D721Med (cell line): ENCODE measurements at places on chromosomes 2 and 18.

GRCh38 chr2:52844701-52845423 is 922.7 kb upstream of the CHAC2 start:
- DNase-seq, result no peak

DNA sequence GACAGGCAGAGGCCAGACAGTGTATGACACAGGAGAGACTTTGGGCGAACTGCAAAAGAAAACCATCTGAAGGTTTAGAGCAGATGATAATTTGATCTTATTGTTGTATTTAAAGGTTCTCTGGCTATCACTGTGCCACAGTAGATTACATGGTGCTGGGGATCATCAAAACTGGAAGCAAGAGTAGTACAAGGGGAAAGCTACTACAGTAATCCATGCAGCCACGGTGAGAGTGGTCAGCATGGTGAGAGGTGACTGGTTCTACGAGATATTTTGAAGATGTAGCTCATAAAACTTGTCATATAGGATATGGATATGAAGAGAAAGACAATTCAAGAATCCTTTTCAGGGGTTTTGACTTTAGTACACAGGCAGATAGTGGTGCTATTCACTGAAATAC is 194.8 kb upstream of the GULP1 start:
- no peak for DNase-seq

- no peak for DNase-seq
Measured at GRCh38 chr2:47810850-47811249, 27.9 kb downstream of the MSH6 start.

GRCh38 chr2:240817496-240818292 is 2.3 kb downstream of the KIF1A start:
- no peak for DNase-seq

DNA sequence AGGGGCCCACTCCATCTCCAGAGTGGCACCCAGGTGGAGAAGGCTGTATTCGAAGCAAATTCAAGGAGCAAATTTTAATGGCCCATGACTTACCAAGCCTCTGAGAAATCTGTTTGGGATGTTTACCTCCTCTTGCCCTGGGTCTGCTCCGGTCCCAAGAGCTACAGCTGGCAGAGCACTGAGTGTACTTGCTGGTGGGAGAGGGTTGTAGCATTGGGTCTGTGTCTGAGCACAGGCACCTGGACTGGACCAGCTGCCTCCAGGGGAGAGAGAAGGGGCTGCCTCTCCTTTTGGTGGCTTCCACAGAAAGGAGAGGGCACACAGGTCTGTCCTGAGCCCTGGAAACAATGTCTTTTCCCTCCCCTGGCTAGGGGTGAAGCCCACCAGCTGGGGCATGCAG is 9.8 kb downstream of the EN1 start:
- DNase-seq, result no peak

DNA sequence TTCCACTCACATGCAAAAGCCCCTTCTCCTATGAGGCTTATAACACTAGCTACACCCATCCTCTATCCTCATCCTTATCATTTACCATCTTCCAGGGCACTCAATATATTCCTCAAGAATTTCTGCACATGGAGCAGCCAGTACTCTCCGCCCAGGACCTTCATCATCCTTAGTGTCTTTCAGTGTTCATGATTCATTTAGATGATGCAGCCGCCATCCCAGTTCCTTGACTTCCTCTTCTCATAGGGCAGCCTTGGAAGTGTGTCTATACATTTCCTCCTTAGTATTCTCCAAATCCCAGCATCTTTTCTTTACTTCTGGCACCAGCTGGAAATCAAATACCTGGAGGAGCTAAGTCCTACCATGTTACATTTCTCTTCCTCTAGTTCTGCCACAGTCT is 3.0 kb upstream of the ITSN2 start:
- no peak for DNase-seq

DNA sequence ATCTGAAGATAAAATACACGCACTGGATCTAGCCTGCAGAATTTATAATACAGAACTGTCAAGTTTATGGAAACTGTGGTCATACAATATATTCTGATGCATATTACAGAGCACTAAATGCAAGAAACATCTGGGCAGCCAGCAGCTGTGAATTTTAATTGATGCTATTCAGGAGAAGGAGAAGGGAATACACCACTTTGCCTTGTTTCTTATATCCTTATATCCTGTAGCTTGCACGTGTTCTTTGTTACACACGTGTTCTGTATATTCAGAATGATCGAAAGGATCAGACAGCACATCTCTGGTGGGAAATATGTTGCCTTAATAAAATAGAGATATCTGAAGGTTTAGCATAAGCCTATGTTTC is 335.8 kb downstream of the AGPS start:
- no peak for DNase-seq

DNA sequence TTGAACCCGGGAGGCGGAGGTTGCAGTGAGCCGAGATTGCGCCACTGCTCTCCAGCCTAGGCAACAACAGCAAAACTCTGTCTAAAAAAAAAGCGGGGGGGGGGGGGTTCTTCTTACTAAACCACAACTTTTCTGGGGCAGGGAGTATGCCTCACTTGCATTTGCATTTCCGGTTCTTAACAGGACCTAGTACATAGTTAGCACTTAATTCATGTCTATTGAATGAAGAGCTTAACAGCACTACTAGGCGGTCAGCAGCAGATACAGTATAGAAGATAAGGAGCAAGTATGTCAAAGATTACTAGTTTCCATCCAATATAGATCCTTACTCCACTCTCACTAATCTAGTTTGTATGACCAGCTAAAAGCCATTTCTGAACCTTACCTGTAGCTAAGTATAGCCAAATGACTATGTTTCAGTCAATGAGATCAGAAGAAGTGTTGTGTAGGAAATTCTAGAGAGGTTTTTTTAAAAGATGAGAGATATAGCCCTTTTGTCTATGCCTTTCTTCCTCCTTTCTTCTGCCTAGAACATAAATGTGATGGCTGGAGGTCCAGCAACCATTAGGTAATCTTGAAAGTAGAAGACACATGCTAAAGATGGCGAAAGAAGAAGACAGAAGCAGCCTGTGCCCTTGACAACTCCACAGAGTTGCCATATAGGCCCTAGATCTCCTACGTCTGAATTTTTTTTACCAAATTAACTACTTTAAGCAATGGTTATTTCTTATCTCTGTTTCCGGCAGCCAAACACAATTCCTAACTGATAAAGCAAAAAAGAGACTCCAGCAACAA is 11.3 kb downstream of the HYCC2 start:
- DNase-seq, result no peak

GRCh38 chr18:35378574-35378896 is 1.4 kb upstream of the ZNF396 start:
- DNase-seq, result no peak

DNA sequence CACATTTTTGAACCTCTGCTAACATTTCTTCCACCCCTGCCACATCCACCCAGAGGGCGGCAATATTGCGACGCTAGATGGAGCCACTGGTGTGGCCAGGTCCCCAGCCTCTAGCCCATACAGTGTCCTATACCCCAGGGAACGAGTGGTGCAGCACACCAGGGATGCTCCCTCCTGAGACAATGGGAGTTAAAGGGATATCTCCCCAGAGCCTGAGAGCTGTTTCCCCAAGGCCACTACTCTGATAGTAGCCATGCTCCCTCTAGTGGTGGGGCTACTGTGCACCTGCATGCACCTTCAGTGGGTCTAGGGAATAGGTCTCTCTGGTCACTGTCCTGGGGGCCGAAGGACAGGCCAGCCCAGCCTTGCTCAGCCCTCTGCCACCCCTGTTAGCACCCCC is 336.4 kb upstream of the FSHR start:
- DNase-seq, result no peak

DNA sequence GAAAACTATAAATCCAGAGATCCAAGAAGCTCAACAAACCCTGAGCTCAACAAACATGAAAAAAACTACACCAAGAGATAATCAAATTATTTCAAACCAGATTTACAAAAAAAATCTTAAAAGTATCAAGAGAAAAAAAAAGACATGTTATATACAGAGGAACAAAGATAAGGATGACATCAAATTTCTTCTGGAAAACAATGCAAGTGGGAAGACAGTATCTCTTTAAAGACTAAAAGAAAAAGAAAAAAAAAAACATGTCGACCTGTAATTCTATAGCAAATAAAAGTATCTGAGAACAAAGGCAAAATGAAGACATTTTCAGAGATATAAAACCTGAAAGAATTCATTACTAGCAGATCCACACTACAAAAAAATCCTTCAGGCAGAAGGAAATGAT is 21.3 kb downstream of the TMEM131 start:
- no peak for DNase-seq

GRCh38 chr2:11746807-11747459 is 501 bp downstream of the LPIN1 start:
- no peak for DNase-seq

DNA sequence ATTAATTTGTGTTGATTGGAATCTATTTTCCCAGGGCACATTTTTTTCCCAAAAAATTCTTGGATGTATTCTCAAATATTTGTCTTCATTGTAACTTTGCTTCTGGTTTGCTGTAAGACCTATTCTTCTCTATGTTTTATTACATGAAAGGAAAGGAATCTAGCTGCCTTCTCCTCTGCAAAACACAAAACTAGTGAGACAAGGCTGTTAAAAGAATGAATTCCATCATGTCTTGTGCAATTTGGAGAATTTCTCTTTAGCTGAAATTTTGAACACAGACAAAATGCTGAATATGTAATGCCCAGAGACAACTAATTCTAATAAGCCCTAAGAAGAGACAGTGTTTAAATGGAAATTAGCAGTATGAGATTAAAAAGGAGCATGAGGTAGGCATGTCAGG is 275.9 kb downstream of the CDH20 start:
- no peak for DNase-seq

- no peak for DNase-seq
Measured at GRCh38 chr2:175218551-175218950, 37.0 kb upstream of the ATP5MC3 start.

DNA sequence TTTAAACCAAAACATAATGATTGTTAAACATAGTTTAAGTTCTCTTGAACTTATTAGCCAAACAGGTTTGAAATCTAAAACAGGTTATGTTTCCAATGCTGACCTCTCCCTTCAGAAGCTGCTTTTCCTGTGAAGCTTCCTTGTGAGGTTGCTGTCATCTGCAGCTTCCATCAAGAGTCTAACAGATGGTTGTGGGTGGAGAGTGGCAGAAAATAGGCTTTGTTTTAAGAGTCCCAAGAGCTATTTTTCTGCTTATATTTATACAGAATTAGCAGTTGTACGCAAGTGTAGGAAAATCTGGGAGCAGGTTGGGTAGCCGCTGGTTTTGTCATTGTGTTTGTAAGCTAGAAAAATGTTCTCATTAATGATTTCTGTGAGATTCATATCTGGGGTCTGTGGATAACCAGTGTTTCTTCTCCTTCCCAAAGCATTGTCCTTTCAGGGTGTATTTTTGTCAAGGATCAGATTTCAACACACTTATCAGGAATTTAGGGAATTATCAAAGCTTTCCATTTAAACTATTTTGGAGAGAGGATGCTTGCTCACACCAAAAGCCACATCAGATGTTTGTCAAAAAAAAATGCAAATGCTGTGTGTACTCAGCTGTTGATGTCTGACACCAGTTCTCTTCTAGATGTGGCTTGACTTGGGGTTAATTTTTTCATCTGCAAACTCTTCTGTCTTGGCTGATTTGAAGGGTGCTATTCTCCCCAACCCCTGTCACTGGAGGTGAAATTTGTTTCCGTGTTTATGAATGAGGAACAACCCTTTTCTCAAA is 78.1 kb upstream of the KIF5C start:
- no peak for DNase-seq

GRCh38 chr18:9711361-9712129 is 3.4 kb downstream of the RAB31 start:
- no peak for DNase-seq

DNA sequence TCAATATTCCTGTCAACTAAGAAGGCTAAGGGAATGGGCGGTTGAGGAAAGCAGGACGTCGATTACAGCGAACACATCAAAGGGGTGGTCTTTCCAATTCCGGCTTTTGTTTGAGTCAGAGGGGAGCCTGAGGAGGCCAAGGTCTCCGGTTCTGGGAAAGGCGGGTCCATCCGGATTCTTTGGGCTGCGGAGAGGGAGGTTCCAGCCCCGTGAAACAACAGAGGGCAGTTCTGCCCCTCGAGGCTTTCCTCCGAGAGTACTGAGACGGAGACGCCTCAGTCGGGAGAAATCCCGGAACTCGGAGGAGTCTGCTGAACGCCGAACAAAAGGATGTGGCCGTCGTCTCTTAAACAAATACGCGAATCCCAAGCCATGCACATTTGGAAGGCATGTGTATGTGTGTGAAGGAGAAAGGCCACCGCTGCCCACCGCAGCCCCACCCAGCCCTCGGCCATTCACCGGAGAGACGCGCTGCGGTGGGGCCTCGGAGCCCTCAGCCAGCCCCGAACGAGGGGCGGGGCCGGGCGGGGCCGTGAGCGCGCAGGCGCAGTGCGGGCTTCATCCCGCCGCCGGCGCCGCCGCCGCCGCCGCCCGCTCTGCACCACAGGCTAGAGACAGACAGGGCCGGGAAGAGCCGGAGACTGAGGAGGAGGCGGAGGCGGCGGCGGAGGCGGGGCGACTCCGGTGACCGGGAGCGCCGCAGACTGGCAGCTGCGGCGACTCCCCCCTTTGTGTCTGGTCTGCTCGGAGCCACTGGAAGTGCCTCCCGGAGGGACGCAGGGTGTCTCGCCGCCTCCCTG is at the start of gene BMPR2:
Gene BMPR2 (plus strand): TSS at position 719 of the 800 bp plus-strand sequence. CDS start 1,148 bp downstream, outside the sequence.
- DNase-seq, result no peak

DNA sequence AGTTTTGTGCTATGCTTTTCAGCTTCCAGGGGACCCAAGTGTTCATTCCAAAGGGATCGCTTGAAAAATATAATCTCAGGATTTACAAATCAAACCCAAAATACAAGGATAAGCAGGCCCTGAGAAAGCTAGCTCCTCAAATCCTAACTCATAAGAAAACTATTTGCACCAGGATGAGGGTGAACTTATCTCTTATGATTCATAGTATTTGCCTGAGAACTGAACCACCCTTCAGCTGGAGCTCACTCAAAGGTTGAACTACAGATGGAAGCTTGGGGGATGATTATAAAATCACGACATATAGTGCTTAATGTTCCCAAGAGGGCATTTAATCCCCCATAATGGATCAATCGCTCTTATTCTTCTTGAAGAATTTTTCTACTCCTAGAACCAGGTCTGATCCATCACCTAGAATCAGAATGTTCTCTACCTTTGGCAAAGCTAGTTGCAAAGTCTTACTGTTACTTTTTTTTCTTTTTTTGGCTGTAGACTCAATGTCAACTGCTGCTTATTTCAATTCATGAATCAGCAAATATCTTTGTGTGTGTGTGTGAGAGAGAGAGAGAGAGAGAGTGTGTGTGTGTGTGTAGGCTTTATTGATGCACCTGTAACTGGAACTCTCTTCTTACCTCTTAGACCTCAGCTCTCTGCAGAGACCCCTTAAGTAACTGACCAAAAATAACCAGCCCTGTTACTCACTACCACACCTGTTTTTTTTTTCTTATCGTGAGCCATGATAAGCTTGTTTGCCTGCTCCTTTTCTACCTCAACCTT is 44.8 kb downstream of the ARL4C start:
- DNase-seq, result no peak
